ENCODE measurements at places on chromosomes 16 and 17. TPM values are rescaled to one million over a fixed set of nuclear protein-coding genes. Genes with fewer than 3 reads are reported as not detected.

DNA sequence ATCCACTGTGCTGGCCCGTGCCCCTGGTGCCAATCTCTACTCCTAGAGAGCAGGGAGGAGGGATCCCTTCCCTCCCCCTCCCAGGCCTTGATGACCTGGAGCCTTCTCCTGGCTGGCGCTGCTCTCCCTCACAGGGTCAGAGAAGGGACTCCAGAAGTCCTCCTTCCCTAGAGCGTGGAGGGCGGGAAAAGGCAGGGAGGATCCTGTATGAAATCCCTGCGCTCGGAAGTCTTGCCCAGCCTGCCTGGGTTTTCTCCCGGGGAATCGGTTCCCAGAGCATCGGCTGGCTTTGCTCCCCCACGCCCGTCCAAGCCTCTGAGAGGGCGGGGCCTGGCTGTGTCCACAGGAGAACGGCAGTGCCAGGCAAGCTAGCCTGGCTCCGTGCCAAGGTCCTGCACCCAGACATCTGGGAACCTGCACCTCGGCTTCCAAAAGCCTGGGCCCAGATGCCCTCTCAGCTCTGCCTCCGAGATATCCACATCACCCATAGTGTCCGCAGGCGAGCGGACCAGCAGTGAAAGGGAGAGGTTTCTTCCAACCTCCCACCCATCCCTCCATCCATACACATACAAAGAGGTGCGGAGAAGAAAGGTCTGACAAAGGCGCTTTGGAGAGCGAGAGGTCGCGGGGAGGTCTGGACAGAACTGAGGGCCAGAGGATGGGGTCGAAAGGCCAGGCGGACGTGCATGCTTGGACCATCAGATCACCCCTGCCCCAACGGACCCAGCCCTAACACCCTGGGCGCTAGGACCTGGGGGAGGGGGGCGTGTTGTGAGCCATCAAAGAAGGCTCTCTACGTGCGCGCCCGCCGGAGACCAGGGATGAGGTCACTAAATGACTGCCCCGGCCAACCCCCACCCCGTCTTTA is 1.1 kb downstream of the MPP2 start:
- peaks cover 13% of the 10 kb centered on the region for H3K4me1 ChIP-seq
- peak; percentile 31 for DNase-seq
- H3K4me3 ChIP-seq = peak overlapping the region; percentile 27
- no peak overlapping the region for H3K27ac ChIP-seq
- H3K27me3 ChIP-seq = peaks cover 46% of the 10 kb centered on the region

- no peaks in the 10 kb centered on the region for H3K36me3 ChIP-seq
- H3K4me3 ChIP-seq = no peak overlapping the region
- no peaks in the 10 kb centered on the region for H3K4me1 ChIP-seq
- DNase-seq = no peak
Measured at GRCh38 chr16:78896280-78896679, 704.3 kb downstream of the MAF start.

DNA sequence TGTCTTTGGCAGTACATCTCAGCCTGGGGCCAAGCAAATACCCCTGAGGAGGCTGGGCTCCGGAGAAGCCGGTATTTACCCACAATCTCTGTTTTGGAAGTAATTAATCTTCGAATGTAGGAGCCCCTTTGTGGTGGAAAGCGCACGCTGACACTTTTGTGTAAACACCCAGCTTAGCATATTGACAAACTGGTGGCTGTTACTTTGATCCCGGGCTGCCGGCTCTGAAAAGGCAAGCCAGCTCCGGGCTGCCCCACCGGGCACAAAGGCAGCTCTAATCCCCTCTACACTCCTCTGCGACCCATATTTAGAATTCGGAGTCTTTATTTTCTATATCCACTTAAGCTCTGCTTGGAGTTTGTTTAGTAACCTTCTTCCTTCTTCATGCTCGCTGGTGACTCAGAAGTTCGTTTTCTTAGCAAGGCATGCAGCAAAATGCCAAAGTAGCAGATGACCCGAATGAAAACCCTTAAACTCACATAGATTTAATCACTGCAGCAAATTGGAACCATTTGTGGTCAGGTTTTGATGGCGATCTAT is 144.0 kb upstream of the IRX3 start:
- no peak overlapping the region for H3K4me3 ChIP-seq
- DNase-seq = no peak
- no peaks in the 10 kb centered on the region for H3K4me1 ChIP-seq
- peaks cover 16% of the 10 kb centered on the region for H3K27me3 ChIP-seq

- DNase-seq = peak; percentile 31
- H3K4me1 ChIP-seq = peaks cover 10% of the 10 kb centered on the region
- peak overlapping the region; percentile 83 for H3K4me3 ChIP-seq
- H3K27ac ChIP-seq = peak overlapping the region; percentile 64
Measured at GRCh38 chr17:20008242-20009051, 712 bp upstream of the SPECC1 start.

GRCh38 chr17:78142119-78142861 is 3.9 kb upstream of the C17orf99 start:
- H3K27me3 ChIP-seq = no peaks in the 10 kb centered on the region
- peaks cover 50% of the 10 kb centered on the region for H3K4me1 ChIP-seq
- no peak overlapping the region for H3K4me3 ChIP-seq
- no peak overlapping the region for H3K27ac ChIP-seq

- no peak for DNase-seq
- peaks cover 71% of the 10 kb centered on the region for H3K36me3 ChIP-seq
Measured at GRCh38 chr16:53465606-53466280, 31.5 kb downstream of the RBL2 start.

- H3K4me1 ChIP-seq = peaks cover 15% of the 10 kb centered on the region
- H3K27ac ChIP-seq = peak overlapping the region; percentile 85
- H3K4me3 ChIP-seq = peak overlapping the region; percentile 19
- H3K27me3 ChIP-seq = peaks cover 6% of the 10 kb centered on the region
- peaks cover 1% of the 10 kb centered on the region for H3K36me3 ChIP-seq
- DNase-seq = peak; percentile 64
Measured at GRCh38 chr17:39002991-39003715, 36.0 kb upstream of the FBXO47 start.

DNA sequence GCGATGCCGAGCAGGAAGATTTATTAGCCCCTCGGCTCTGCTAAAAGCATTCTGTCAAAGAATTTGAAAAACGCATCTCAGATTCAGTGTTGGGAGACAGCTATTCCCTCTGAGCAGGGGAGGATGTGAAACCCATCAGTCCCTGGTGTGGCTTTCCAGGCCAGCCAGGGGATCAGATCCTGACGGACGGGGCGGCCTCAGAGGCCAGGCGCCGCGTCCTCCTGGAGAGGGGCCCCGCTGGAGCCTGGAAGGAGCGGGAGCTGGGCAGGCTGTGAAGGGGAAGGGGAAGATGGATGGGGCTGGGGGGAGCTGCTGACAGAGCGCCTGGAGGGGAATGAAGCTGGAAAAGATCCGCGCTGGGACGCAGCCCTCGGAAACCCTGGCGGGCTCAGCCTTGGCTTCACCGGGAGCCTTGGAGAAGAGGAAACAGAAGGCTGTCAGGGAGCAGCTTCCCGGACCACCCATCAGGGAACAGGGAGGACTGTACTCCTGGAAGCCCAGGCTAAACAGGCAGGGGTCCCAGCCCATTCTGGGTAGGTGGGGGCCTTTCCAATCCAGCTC is 358.0 kb downstream of the C16orf95 start:
- H3K4me1 ChIP-seq = peaks cover 8% of the 10 kb centered on the region
- no peak for DNase-seq
- H3K27me3 ChIP-seq = peaks cover 11% of the 10 kb centered on the region
- no peaks in the 10 kb centered on the region for H3K36me3 ChIP-seq

Gene KRT15
- total RNA-seq = not detected

Gene HBA2
- not detected for total RNA-seq

All from activated CD8-positive, alpha-beta T cell treated with anti-CD3 and anti-CD28 coated beads, Interleukin-2, amount 10 ng/mL, durations not matched to agents 7 days and 5 days (primary cell).